Prostate gland (tissue), 2 donors: ENCODE measurements at places on chromosomes 6 and 20. TPM values are rescaled to one million over a fixed set of nuclear protein-coding genes. Genes with fewer than 3 reads are reported as not detected.

HTR1B gene
- 2.8 TPM for total RNA-seq

SLC29A1 gene
- total RNA-seq, result 18.5 TPM

TBC1D32 gene
- 10.7 TPM for total RNA-seq

B4GALT5 gene
- 53.7 TPM for total RNA-seq

- DNase-seq, result no peak
Measured at GRCh38 chr6:152980656-152981055, 2.2 kb downstream of the FBXO5 start.

DNA sequence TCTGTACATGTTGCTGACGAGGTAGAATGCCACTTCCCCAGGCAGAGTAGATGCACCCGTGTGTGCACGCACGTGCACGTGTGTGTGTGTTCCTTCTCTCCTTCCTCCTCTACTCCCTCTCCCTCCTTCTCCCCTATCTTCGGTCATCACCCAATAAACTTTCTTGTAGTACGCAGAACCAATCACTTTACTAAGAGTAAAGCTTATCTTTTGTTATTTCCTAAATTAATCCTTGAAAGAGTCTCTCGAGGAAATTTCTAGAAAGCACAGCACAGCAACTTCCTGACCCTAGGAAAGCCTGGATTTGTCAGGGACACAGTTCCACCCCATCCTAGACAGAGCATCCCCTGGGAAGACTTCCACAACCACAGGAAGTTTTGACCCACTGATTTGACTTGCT, 166.1 kb downstream of the ZDHHC14 start:
- no peak for DNase-seq

GRCh38 chr20:17844549-17845298, 123.9 kb downstream of the SNX5 start:
- DNase-seq, result no peak

GRCh38 chr6:157556671-157557430, 175.9 kb downstream of the ZDHHC14 start:
- peak; percentile 34 for DNase-seq

DNA sequence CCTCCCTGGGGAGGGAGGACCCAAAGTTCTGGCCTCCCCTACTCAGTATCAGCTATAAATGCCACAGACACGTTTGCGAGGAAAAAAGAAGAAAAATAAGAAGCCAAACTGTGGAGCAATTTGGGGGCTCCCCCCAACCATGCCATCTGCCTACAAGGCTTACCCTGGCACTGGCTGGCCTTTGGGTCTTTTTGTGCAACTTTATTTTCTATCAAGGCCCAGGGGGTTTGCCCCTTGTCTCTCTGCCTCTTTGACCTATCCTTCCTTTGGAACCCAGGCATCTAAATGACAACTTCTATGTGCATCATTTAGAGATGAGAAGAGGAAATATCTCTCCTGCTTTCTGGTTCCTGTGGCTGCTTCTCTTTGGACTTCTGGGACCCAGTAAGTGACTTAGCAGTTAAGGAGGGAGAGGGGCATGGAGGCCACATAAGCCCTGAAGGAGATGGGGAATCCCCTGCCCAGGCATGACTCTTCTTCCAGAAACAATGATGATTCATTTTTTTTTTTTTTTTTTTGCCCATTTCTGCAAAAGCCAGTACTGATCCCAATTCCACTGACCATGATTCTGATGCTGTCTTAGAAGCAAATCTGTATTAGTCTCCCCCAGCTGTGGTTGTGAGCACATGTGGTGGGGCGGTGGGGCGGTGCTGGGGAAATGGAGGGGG, at the start of gene MUC22:
MUC22 (plus strand) TSS at position 82 of the 668 bp plus-strand sequence; CDS start at position 315, 233 bp downstream.
- no peak for DNase-seq

DNA sequence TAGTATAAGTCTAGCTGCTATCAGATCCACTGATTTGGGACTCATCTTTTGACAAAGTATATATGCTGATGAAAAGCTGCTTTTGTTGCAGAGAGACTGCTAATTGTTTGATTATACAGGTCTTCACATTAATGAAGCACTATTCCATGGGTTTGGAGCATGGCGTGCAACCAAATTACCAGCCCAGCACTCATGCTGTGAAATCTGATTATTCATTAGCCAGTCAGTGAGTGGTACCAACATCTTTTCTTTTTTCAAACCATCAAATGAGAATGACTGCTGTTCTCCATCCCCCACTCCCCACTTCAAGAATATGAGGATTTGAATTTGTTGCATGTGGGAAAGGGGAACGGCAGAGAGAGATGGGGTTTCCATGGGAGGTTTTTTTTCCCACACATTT, 91.3 kb downstream of the ID4 start:
- no peak for DNase-seq

DNA sequence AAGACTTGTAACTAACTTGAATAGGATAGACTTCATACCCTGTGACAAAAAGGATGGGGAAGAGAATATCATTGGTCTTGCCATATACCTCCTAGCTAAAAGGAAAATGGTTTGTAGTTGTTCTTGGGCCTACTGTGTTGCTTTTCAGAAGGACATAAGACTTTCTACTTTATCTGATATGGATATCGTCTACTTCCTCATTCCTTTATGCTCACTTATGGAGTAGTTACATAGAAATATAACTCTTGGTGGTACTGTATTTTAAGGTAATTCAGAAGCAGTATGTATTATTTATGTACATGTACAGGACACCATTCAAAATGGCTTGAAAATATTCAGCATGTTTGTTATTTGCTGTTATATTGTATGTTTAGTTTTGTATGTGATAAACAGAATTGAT, 8.0 kb downstream of the FAM217B start:
- no peak for DNase-seq

- no peak for DNase-seq
Measured at GRCh38 chr6:167056370-167056769, 57.2 kb downstream of the CEP43 start.
